IMR-90 (cell line): ENCODE measurements at places on chromosomes 4 and X. TPM values are rescaled to one million over a fixed set of nuclear protein-coding genes. Genes with fewer than 3 reads are reported as not detected.

DNA sequence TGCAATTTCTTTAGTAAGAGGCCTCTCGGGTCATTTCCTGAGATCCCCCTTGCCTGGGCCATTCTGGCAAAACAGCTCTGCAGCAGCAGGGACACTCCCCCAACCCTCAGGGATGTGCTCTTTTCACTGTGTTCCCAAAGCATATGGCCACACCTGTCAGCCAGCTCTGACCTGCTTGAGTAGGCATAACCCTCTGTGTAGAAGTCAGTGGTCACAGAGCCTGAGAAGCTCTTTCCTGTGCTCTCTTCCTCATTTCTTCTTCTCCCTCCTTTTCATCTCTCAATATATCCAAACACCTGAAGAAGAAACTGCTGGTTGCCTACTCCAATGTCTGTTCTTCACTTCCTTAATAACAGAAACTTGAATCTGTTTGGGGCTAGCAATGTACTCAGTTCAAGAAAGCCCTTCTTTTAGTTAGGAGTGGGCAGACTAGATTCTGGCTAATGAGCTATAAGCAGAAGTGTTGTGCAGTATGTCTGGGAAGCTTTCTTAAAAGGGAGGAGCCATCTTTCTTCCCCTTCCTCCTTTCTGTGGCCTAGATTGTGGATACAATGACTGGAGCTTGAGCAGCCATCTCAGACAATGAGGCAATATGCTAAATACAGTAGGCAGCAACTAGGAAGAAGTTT is 73.3 kb downstream of the PRPS1 start:
- DNase-seq = no peak

GLOD5 gene
- not detected in 2 replicates for total RNA-seq

FAM199X gene
- total RNA-seq = 13.8 and 25.3 TPM in 2 replicates

STOX2 gene
- 4.4 and 5.4 TPM in 2 replicates for total RNA-seq

DNA sequence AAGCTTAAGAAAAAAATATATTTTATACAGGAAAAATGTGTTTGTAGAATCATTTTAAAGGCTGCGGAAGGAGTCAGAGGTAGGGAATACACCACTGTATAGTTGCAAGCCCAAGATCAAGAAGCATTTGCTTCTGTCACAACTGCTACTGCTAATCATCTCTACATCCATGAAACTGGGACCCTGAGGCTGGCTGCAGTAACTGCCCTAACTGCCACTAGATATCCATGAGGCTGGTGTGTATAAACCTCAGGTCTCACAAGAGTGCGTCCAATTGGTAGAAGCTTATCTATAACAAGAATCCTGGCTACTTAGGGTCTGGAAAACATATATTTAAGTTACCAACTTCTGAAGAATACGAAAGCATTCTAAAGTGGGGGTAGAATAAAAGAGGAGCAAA is 69.1 kb downstream of the RXFP1 start:
- no peak for DNase-seq

BTK gene
- not detected in 2 replicates for total RNA-seq

DNA sequence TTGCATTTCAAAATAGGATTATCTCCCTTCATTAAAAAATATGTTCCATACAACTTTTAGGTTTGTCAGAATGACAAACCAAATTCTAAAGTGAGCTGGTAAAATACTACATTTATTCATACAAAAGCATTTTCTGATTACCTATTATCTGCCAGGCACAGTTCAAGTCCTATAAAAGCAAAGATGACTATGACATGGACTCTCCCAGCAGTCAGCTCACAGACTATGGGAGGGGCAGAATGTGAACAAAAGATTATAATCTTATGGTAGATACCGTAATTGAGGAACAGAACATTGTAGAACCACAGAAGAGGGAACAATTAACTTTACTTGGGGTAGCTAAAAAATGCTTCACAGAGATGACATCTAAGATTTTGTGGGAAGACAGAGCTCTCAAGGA is 12.4 kb downstream of the PAQR3 start:
- no peak for DNase-seq

CXorf49 gene
- not detected in 2 replicates for total RNA-seq

TMEM165 gene
- total RNA-seq = 49.6 and 88.3 TPM in 2 replicates

- no peak for DNase-seq
Measured at GRCh38 chr4:179631321-179631720, 2189.1 kb upstream of the AGA start.

- no peak for DNase-seq
Measured at GRCh38 chr4:149279331-149279730, 536.3 kb downstream of the IQCM start.

GRCh38 chrX:38868941-38869401 is 67.7 kb downstream of the MID1IP1 start:
- DNase-seq = peak; percentile 75

DNA sequence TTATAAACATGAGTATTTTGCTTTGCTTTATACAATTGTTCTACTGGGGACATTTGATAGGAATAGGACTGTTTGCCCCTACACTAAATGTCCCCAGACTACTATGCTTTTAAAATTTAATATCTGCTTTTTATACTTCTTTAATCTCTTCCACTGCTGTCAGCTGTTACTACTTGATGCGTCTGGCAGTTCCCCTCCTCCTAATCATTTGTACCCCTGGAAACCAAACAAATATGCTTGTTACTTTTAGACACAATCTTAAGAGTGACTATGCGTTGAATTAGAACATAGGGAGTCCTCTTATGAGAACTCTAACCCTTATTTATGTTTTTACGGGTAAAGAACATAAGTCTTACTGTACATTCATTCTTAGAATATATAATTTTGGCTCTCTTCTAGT is 145.7 kb downstream of the EDA start:
- DNase-seq = no peak

DNA sequence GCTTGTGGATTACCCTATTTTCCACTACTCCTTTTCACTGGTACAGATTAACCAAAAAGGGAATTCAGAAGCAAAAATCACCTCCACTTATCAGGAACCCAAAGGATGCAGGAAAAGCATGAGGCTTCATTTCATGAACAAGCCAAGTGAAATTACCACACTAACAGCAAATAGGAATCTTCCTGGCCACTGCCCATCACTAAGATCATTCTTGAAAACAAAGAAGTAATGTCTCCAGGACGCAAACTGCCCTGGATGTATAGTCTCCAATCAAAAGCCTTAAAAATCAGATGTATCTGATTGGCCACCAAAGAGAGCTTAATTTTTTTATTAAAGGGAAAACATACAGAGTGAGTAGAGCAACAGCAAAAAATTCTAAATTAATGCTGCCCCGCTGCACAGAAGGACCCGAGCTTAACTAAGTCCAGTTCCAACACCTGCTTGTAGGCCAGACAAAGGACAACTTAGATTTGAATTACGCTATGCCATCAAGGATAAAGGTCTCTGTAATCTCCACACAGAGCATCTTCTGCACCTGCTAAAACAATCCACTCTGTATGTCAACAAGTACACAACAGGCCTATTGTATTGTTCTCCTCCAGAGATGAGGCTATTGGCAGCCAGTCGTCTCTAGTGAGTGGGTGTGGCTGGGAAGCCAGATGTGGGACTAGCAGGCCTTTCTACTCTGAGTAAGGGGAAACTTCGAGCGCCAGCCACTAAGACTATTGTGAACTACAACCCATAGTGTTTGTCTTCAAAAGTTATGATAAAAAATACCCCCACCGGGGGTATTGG is 12.4 kb downstream of the ZDHHC9 start:
- no peak for DNase-seq

GRCh38 chr4:155612074-155612473 is 54.6 kb upstream of the GUCY1A1 start:
- no peak for DNase-seq

DNA sequence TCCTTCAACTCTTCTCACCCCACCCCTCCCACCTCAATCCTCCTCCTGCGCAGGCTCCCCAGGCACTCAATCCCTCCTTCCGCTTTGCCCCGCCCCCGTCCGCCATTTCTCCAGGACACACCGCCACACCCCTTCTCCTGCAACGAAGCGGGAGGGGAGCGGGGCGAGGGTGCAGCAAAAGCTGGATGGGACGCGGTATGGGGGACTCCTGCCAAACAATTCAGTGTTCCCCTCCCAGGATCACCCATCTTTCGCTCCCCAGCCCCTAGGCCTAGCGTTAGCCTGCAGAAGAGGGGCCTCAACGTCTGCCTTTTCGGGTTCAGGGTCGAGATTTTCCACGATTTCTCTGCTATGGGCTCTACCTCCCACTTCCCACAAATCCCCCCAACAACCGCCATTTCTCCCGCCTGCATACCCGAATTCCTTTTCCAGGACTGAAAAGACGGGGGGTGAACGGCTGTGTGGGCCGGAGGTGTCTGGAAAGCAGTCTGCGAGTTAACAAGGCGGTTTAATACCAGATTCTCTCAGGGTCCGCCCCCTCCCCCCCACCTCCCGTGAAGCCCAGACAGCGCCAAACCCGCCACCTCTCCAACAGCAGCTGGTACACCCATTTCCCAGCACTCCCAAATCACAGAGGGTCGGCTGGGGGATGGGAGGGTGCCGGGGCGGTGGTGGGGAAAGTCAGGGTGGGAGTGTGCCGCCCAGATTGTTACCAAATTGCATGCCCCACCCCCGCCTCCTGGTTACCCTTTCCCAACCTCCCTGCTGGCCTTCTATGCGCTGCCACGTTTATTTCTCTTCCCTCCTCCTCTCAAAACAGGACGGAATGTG is 774 bp downstream of the ARMCX2 start:
- DNase-seq = peak; percentile 40

- DNase-seq = no peak
Measured at GRCh38 chr4:24234288-24234848, 344.5 kb upstream of the PPARGC1A start.

TCEANC gene
- total RNA-seq = 1.4 and 2.5 TPM in 2 replicates

- no peak for DNase-seq
Measured at GRCh38 chrX:720825-721224, 90.2 kb downstream of the SHOX start.

NXF2B gene
- not detected in 2 replicates for total RNA-seq

DNA sequence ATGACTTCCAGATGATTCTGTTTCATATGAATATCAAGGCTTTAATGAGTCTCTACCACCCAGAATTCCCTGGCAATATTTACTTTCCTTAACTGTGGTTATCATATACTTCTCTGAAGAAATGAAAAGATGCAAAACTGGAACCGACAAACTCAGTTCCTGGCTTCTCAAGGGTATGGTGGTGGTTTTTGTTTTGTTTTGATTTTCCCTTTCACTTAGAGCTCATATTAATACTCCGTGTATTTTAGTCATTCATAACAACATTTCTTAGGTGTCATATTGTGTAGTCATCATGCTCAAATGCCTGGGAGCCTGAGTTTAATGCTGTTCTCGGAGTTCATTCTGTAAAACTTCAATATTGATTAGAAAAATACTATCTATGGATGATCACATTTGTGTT is 665 bp downstream of the TRPC5OS start:
- no peak for DNase-seq

DNA sequence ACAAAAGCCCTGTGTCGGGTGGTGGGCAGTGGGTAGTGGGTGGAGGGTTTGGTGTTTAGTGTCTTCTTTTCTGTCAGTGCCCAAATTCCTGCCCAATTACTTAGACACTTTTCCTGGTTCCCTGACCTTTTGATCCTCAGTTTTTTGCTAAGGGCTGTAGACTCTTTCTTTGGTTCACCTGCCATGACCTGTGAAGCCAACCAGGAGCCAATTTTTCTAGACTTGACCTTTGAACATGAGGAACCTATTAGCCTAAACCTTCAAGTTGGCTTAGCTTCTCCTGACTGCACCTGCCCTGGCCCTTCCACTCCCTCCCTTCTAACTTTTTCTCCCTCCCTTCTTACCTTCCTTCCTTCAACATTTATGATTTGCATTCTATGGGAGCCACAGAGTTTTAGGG is 94.5 kb downstream of the MID1IP1 start:
- no peak for DNase-seq

FAM9B gene
- not detected in 2 replicates for total RNA-seq

- DNase-seq = no peak
Measured at GRCh38 chrX:21738950-21739287, 19.0 kb downstream of the SMPX start.

FGF13 gene
- under 0.01 and 0.18 TPM in 2 replicates for total RNA-seq

DNA sequence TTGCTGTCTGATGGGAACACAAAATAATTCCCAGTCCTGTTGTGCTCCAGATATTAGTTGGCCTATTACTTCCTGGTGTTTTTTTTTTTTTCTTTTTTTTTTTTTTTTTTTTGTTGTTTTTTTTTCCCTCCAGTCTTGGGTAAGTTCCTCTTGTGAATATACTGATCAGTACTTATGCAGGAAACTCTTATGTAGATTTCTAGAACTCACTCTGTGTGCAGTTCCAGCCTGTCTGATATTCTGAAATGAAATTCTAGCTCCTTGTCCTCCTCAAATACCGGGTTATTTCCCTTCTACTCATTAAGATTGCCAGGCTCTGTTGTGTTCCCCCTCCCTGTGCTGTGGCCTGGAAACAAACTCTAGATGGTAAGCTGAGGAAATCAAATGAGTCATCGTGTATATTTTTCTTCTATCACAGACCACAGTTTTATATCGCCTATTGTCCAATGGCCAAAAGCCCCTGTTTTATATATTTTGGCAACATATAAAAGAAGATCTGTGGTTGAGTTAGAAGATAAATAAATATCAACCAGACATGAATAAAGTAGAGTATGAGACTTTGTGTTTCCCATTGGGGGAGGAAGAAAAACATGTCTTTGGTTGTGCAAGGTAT is 124.3 kb upstream of the UGT8 start:
- DNase-seq = no peak

- DNase-seq = no peak
Measured at GRCh38 chr4:98771959-98772632, 113.7 kb upstream of the TSPAN5 start.

GRCh38 chrX:74262452-74263209 is 41.3 kb upstream of the ZCCHC13 start:
- DNase-seq = no peak

DNA sequence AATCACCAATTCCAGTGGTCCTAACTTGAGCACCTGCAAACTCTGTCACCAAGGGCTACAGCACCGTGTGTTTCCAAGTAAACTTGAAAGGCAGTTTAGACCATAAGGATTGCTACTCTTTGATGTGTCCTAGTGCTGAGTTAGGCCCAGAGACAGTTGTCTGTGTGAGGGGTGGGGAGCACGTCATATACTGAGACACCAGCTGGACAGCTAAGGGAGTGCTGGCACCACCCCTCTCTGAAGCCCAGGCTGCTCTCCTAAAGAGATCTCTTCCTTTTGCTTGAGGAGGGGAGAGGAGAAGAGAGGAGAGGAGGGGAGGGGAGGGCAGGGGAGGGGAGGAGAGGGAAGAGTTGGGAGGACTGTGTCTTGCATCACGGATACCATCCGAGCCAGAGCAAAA is 218.7 kb upstream of the TACR3 start:
- no peak for DNase-seq

C4orf51 gene
- total RNA-seq = not detected in 2 replicates

DNA sequence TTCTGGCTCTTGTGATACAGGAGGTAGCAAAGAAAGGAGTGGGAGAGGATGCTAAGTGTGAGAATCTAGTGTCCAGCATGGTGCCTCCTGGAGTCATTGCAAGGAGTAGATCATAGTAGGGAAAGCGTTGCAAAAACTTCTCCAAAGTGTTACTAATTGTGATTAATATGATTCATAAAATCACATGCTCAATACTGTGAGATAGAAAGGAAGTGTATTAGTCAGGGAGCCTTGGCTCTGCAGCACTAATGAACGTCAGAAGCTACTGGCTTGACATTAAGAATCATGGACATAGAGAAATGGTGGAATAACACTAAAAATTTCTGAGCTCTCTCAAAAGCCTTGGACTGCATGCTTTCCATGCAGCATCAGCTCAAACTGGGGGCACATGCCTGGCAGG is 299.1 kb downstream of the EVC2 start:
- DNase-seq = peak; percentile 31
